ENCODE measurements at places on chromosomes 7 and 10.
A peak's percentile ranks its signal among the peaks of the same experiment; 100 is the strongest.

DNA sequence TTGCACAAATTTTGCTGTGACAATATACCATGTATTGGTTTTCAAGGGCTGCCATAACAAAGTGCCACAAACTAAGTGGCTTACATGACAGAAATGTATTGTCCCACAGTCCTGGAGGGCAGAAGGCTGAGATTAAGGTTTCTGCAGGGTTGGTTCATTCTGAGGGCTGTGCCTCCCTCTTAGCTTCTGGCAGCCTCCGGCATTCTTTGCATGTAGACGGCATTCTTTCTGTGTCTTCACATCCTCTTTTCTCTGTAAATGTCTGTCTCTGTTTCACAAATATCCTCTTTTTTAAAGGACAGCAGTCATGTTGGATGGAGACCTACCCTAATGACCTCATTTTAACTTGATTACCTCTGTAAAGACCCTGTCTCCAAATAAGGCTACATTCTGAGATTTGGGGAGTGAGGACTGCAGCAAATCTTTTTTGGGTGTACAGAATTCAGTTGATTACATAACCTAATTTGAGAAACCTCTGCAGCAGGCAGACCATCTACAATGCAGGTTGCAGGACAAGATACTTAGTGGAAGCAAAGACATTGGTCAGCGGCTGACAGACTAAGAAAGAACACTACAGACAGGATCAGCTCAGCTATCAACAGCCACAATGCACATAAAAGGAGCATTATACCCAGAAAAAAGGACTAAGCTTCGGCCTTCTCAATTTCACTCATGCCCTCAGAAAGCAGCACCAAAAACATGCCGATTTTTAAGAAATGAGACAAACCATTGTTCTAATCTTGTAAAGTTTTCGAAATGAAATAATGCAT is 84.6 kb upstream of the FAM3C start:
- no peak overlapping the region for H3K27ac ChIP-seq
- no peaks in the 10 kb centered on the region for H3K36me3 ChIP-seq
- H3K27me3 ChIP-seq: no peaks in the 10 kb centered on the region
- no peak overlapping the region for H3K4me3 ChIP-seq

DNA sequence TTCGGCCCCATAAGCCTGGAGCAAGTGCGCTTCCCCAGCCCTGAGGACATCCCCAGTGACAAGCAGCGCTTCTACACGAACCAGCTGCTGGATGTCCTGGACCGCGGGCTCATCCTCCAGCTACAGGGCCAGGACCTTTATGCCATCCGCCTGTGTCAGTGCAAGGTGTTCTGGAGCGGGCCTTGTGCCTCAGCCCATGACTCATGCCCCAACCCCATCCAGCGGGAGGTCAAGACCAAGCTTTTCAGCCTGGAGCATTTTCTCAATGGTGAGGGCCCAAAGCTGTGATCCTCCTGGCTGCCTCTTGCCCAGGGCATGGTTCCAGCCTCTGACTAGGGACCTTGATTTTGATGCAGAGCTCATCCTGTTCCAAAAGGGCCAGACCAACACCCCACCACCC is 10.1 kb downstream of the IRF5 start:
- H3K4me1 ChIP-seq: no peaks in the 10 kb centered on the region
- no peak overlapping the region for H3K27ac ChIP-seq
- no peak for DNase-seq
- no peak overlapping the region for H3K4me3 ChIP-seq
- no peaks in the 10 kb centered on the region for H3K27me3 ChIP-seq
- H3K36me3 ChIP-seq: peaks cover 8% of the 10 kb centered on the region

GRCh38 chr7:85384392-85384791 is 197.5 kb upstream of the SEMA3D start:
- no peaks in the 10 kb centered on the region for H3K36me3 ChIP-seq
- H3K27ac ChIP-seq: no peak overlapping the region
- no peak for DNase-seq
- H3K4me1 ChIP-seq: no peaks in the 10 kb centered on the region

DNA sequence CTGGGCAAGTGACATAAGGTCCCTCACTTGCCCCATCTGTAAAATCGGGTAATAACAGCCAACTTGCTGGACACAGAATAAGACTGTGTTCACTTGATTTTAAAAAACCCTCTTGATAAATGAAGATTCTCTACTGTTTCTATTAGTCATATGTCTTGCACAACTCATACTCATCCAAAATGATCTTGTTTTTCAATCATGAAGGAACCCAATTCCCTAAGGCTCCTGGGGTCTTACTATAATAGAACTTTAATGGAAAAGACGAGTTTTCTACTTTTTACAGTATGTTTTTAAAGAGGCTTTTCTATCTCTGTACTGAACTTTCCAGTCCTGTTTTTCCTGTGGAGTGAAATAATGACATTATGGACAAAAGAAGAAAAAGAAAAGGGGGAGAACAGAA is 103.8 kb downstream of the ARID5B start:
- H3K27me3 ChIP-seq: no peaks in the 10 kb centered on the region
- peak overlapping the region; percentile 77 for H3K27ac ChIP-seq
- DNase-seq: no peak
- H3K4me3 ChIP-seq: no peak overlapping the region
- peaks cover 7% of the 10 kb centered on the region for H3K4me1 ChIP-seq

DNA sequence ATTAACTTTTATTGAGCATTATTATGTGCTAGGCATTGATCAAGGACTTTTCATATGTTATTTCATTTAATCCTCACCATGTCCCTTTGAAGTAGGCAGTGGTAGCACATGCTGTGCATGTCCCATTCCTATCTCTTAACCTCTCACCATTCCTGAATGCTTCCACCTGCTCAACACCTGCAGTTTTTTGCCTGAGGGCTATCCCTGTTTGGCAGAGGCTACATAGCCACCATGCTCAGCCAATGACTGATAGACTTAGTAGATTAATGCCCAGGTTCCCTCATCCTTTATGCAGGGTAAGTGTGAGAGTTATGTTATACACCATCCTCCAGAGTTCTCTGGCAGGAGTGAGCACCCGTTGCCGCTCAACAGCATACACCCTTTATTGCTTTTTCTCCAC is 387.8 kb downstream of the BBS9 start:
- no peak overlapping the region for H3K27ac ChIP-seq
- no peaks in the 10 kb centered on the region for H3K4me1 ChIP-seq
- no peaks in the 10 kb centered on the region for H3K36me3 ChIP-seq

GRCh38 chr10:130923596-130923995 is 387.9 kb downstream of the TCERG1L start:
- H3K4me3 ChIP-seq: no peak overlapping the region
- H3K27me3 ChIP-seq: no peaks in the 10 kb centered on the region
- DNase-seq: no peak
- H3K36me3 ChIP-seq: no peaks in the 10 kb centered on the region
- H3K4me1 ChIP-seq: no peaks in the 10 kb centered on the region

DNA sequence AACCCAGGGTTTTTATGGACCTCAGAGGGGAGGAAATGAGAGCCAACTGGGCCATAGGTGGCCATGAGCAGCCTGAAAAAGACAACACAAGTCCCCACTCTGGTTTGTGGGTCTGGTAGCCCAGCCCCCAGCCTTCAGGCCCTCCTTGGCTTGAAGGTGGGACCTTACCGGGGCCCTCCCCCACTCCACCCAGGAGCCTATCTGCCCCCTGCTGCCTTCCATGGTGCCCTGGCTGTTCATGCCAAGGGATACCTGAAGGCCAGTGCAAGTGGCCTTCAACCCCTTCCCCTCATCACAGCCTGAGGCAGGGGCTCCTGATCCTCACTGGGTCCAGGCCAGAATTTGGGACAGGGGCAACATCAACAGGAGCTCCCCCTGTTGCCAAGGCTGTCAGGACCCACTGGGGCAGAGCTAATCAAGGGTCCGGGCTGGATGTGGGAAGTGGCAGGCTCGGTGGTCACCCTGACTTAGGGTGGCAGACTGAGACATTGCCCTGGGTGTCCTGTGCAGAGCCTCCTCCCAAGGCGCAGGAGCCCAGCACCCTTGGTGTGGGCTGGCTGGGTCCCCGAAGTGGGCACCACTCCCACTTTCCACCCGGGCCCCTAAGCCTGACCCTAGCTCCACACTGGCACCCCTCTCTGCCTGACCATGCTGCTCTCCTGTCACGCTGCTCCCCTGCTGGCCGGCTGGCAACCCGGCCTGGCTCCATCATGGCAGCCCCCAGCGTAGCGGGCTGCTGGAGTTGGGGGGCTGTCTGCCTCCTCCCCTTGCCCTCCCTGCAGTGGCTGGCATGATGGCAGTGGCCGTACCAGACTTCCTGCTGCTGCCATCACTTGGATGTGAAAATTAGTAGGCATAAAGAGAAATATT is 6.4 kb downstream of the WDFY4 start:
- no peak overlapping the region for H3K4me3 ChIP-seq
- no peaks in the 10 kb centered on the region for H3K4me1 ChIP-seq
- H3K27ac ChIP-seq: no peak overlapping the region
- DNase-seq: no peak

DNA sequence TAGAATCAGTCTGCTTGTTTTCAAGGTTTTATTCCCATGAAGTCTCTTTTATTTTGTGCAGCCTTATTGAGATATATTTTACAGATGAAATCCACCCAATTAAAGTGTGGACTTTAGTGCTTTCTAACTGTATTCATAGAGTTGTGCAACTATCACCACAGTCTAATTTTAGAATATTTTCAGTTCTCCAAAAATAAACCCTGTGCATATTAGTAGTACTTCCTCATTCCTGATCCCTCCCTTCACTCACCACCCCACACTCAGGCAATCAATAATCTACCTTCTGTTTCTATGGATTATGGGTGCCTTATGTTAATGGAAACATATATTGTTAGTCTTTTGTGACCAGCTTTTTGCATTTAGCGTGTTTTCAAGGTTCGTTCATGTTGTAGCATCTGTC is 185.7 kb upstream of the TMEM72 start:
- H3K27me3 ChIP-seq: no peaks in the 10 kb centered on the region
- no peak for DNase-seq
- H3K36me3 ChIP-seq: no peaks in the 10 kb centered on the region
- H3K4me3 ChIP-seq: no peak overlapping the region
- H3K27ac ChIP-seq: peak overlapping the region; percentile 22

GRCh38 chr10:125694883-125695282 is 11.9 kb upstream of the TEX36 start:
- no peak overlapping the region for H3K4me3 ChIP-seq
- no peaks in the 10 kb centered on the region for H3K36me3 ChIP-seq
- no peak for DNase-seq
- no peak overlapping the region for H3K27ac ChIP-seq
- H3K4me1 ChIP-seq: no peaks in the 10 kb centered on the region

DNA sequence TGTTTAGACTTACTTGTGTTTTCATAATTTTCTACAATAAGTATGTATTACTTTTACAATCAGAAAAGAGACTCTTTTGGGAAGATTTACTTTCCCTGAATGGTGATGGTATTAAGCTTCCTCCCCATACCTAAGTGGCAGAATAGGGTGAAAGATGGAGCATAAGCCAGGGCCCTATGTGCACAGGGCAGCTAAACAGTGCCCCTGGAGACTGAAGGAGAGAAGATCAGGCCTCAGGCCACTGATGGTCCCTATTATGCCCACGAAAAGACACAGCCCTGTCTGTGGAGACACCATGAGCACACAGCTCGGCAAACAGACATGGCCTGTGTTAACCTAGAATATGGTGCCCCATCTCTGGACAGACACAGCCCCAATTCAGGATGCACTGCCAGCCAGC is 139.4 kb downstream of the OAT start:
- H3K36me3 ChIP-seq: no peaks in the 10 kb centered on the region
- no peak overlapping the region for H3K27ac ChIP-seq
- DNase-seq: no peak
- H3K4me1 ChIP-seq: no peaks in the 10 kb centered on the region
- no peaks in the 10 kb centered on the region for H3K27me3 ChIP-seq

- H3K27me3 ChIP-seq: no peaks in the 10 kb centered on the region
- peak overlapping the region; percentile 95 for H3K27ac ChIP-seq
- no peaks in the 10 kb centered on the region for H3K36me3 ChIP-seq
- H3K4me3 ChIP-seq: no peak overlapping the region
Measured at GRCh38 chr7:74481458-74482196, 27.9 kb downstream of the GTF2IRD1 start.

- H3K36me3 ChIP-seq: no peaks in the 10 kb centered on the region
- no peak overlapping the region for H3K27ac ChIP-seq
- H3K4me3 ChIP-seq: no peak overlapping the region
- no peaks in the 10 kb centered on the region for H3K4me1 ChIP-seq
Measured at GRCh38 chr7:126445991-126446390, 806.8 kb downstream of the GRM8 start.
